ENCODE measurements at places on chromosomes 3 and 15. TPM values are rescaled to one million over a fixed set of nuclear protein-coding genes. Genes with fewer than 3 reads are reported as not detected.

GRCh38 chr3:2477620-2478019, 379.0 kb downstream of the CNTN4 start:
- no peak for DNase-seq

DNA sequence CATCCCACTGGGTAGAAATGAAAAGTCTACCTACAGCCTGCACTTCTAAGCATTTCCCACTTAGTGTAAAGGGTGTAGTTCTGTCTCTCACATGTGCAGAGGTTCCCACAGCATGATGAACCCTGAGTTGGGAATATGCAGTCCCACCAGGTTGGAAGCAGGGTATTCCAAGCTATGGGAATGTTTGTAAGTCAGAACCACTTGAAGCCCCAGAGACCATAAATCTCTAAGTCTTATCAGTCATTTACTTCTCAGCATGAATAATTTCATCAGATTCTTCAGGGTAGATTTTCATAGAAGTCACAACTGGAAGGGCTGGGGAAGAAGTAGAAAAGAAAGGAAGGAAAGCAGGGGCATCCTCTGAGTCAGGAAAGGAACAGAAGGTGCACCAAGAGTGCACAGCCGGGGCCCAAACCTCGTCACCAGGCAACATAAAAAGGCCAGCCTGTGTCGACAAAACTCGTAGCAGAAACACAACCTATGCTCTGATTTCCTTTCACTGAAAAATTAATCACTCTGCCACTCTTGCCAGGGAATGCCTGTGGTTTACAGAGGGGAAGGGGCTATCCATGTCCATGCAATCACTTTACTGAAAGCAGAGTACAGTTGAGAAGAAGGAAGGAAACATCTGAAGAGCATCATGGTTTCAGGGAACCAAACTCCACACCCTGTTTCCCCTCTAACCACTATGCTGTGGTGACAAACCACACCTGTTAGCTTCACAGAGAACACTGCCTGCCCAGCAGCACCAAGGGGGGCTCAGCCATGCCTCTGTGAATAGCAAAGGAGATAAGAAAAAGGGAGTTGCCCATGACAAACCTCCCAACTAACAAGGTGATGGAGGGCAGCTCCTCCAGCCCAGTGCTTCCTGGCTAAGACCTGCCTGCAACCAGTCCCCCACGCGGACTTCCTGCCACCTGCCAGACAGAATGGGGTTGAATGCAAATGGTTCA, 40.5 kb downstream of the SH3BP5 start:
- DNase-seq, result no peak

- peak; percentile 43 for DNase-seq
Measured at GRCh38 chr15:73822998-73823397, 50.4 kb upstream of the TBC1D21 start.

DNA sequence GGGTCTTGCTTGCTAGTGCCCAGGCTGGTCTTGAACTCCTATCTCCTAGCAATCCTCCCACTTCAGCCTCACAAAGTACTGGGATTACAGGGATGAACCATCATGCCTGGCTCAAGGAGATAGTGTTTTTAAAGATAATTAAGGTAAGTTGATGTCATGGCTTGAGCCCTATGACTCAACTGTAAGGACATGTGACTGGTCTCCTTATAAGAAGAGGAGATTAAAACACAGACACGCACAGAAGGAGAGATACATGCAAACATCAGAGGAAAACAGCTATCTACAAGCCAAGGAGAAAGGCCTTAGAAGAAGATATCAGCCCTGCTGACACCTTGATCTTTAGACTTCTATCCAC, 220.4 kb upstream of the GADL1 start:
- no peak for DNase-seq

- DNase-seq, result no peak
Measured at GRCh38 chr3:69252631-69253030, 130.2 kb upstream of the LMOD3 start.

DNA sequence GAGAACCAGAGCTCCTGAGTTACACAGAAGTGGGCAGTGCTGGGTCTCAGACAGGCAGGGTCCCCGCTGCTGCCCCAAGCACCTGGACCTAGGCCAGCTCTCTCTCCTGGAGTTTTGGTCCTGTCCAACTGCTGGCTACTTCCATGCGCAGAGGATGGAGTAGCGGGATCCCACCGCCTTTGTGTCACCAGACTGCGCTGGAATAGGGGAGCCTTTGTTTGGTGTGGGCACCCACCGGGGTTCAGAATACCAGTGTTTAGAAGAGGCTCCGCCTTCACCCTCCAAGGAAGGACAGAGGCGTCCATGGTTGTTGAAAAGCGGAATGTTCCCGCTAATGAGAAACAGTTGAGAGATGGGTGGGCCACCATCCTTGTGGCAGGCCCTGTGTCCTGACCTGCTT, 154.4 kb downstream of the DNAJB8 start:
- no peak for DNase-seq

Gene EPHB3
- 0.83 TPM for total RNA-seq

Gene SRGAP3
- 1.4 TPM for total RNA-seq

Gene SERPINI1
- total RNA-seq, result 1.1 TPM

Gene RNF111
- total RNA-seq, result 20.1 TPM

All from IMR-90 (cell line).